Urothelium cell line (cell line): ENCODE measurements at places on chromosomes 12 and 14.

GRCh38 chr12:124341645-124342069, 46.8 kb downstream of the RFLNA start:
- DNase-seq, result no peak

DNA sequence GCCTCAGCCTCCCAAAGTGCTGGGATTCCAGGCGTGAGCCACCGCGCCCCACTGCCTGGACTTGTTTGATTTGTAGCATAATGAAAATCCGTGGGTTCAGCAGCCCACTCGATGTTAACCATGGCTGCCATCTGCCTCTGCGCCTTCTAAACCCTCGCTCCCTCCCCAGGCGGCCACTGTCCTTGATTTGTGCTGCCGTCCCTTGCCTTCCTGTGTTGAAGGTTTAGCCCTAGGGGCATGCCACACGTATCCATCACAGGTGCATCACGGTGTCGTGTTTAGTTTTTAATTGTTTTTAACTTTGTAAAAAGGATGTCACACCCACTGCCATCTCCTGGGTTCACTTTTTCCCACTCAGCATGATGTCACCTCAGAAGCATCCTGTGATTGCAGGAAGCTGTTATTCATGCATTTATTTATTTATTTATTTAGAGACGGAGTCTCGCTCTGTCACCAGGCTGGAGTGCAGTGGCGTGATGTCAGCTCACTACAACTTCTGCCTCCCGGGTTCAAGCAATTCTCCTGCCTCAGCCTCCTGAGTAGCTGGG, 24.5 kb upstream of the ULK1 start:
- peak; percentile 67 for DNase-seq

GRCh38 chr12:116726694-116727093, 11.2 kb downstream of the SPRING1 start:
- DNase-seq, result no peak

- DNase-seq, result peak; percentile 84
Measured at GRCh38 chr12:49959685-49960473, 1.8 kb upstream of the AQP5 start.

GRCh38 chr14:99751539-99752485, 41.4 kb upstream of the EML1 start:
- DNase-seq, result no peak

GRCh38 chr12:105523164-105524057, 192.9 kb downstream of the C12orf75 start:
- no peak for DNase-seq

- no peak for DNase-seq
Measured at GRCh38 chr12:16891673-16892072, 285.7 kb upstream of the LMO3 start.

GRCh38 chr12:46371718-46372543, 642 bp downstream of the SLC38A2 start:
- peak; percentile 49 for DNase-seq

DNA sequence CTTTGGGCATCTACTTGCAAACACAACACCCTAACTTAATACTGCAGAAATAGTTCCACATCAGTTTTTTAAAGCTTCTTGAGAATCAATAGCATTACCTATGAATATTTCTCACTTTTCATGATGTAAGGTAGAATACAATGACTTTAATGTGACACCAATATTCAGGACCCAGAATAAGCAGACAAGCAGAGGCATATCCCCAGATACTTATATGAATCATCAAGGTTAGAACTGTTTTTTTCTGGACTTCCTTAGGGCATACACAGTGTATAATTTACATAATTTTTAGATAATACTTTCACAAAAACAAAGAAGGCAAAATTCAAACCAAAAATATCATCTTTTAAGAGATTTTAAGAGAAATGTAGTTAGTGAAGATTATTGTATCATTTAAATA, 885.8 kb downstream of the FSCB start:
- DNase-seq, result no peak

DNA sequence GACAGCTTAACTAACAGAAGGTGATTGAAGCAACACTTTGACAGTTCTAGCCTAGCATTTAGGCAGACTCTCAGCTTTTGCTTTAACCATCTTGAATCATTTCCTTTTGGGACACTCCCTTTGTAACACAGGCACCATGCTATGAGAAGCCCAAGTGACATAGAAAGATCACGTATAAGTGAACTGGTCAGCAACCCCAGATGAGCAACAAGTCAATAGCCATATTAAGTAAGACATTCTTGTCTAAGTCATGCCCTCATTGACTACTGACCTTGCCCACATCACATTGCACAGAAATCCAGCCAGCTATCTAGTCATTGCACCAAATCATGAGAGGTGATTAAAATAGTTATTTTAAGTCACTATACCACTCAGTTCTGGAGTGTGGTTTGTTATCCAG, 476.8 kb downstream of the TRHDE start:
- DNase-seq, result no peak

GRCh38 chr12:22588817-22589216, 36.2 kb upstream of the ETNK1 start:
- DNase-seq, result no peak

DNA sequence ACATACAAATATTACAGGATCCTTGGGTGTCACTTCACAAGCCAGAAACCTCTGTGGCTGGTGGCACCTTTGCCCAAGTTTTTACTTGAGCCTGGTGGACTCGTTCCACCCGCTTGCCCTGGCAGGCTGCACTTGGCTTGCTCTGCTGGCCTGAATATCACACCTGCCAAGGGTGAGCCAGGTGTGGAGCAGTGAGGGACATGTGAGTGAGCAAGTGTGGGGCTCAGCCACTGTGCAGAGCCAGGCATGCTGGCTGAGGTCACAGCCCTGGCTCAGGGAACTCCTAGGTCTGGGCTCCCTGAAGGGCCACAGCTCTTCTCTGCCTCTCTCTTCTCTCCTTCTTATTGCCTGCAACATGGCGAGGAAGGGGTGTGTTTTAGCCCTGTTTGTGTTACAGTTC, 82.0 kb downstream of the SLC16A7 start:
- no peak for DNase-seq

DNA sequence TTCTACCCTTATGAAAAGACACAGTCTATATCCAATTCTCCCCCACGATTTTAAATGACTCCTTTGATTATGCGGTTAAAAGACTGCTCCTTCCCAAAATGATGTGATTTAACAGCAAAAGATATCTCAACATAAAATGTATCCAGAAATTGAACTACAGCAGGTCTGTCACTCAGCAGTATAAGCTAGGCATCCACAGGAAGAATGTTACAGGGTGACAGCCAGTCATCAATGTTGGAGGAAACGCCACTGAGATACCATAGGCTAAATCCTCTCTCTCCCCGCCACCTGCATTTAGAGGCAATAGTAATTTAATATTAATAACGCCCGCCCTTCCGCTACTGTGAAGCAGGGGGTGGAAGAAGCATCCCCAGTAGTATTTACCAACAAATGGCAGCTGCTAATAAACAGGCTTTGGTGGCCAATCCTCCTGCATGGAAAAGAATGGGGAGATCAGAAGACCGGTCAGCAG, 613 bp downstream of the RECQL start:
- no peak for DNase-seq

- DNase-seq, result peak; percentile 4
Measured at GRCh38 chr12:67222302-67222701, 46.9 kb upstream of the CAND1 start.

DNA sequence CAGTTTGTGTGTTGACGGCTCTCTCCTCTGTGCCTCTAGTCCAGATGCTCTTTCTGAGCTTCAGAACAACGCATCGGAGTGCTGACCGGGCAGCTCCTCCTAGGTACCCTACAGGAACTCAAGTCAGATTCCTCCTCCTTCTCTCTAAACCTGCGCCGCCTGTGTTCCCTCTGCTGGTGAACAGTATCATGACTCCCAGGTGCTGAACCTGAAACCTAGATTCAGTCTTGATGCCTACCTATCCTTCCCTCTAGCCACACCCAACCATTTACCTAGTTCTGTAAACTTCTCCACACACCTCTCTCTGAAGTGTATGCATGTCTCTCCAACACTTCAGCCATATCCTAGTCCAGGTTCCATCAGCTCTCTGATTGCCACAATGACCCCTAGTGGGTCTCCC, 112.7 kb downstream of the EFCAB11 start:
- no peak for DNase-seq

DNA sequence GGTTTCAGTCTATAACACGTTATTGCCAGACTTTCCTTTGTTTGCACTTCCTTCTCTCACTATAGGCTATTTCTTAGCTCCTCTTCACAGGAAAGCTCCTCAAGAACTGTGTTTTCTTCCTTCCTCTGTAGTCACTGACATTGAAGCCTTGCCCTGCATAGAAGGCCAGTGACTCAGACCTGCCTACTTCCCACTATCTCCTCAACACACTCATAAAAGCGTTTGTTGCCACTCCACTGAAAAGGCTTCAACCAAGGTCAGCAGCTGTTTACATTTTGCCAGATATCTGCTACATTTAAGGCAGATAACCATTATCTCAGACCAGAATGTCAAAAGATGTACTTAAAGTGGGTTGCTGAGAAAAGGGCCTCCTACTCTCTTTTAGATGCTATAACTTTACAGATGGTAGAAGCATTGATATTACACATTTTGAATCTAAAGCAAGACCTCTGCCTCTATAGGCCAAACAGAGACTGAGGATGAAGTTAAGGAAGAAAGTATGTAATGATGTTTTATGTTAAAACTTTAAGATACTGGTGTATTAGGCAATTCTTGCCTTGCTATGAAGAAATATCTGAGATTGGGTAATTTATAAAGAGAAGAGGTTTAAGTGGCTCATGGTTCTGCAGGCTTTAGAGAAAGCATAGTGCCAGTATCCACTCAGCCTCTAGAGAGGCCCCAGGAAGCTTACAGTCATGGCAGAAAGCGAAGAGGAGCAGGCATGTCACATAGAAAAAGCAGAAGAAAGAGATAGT, 233.3 kb upstream of the FLRT2 start:
- no peak for DNase-seq
